Right renal pelvis (tissue), 4 donors: ENCODE measurements at places on chromosomes 5 and 9. TPM values are rescaled to one million over a fixed set of nuclear protein-coding genes. Genes with fewer than 3 reads are reported as not detected.

The PCDHGA7 gene
- 2.8 TPM for polyA plus RNA-seq

The TYRP1 gene
- 2.0 TPM for polyA plus RNA-seq

The F12 gene
- polyA plus RNA-seq: 4.6 TPM

The NEUROG1 gene
- not detected for polyA plus RNA-seq

The SH3TC2 gene
- polyA plus RNA-seq: 0.50 TPM

The RIMOC1 gene
- 39.6 TPM for polyA plus RNA-seq
